ENCODE measurements at places on chromosomes 12 and 14.

DNA sequence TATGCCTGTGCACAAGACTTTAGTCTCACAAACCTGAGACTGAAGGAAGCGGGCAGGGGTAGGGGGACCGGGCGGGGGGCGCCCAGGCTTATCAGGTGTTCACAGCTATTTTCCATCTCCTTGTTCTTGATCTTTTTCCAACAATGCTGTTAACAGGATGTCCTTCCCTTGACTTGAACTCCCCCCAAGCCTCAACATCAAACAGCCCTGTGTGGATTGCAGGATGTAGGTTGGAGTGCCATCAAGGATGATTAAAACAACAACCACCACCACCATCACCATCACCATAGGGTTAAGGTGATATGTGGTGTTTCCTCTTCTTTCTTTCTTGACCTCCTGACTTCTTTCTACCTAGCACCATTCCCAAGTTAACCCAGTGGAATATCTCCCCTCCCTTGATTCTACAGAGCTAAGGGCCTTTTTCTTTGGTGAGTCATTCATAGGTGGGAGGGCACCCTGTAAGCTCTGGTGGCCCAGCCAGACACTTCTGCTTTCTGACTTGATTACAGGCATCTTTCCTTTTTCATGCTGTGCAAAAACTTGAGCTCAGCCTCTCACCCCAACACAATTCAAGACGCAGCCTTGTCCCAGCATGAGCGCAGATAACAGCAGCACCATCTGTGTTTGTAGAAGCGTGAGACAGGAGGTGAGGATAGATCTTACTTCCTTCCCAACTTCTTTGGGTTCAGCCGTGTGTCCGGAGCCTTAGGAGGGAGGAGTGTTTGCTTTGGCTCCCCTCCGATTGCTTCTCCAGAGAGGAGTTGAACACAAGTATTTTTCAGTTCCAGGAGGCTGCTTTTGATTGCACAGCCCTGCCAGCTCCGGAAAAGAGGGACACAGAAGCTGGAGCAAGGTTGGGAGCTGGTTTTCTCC lies 26.8 kb downstream of the FLVCR2 start:
- no peak for DNase-seq

GRCh38 chr12:19726122-19726521 lies 286.8 kb downstream of the AEBP2 start:
- no peak for DNase-seq

- no peak for DNase-seq
These were observed 7.1 kb upstream of the FOS start for GRCh38 chr14:75271514-75271913.

GRCh38 chr12:132445884-132446632 lies 43.9 kb upstream of the FBRSL1 start:
- peak; percentile 97 for DNase-seq

Measured in NCI-H345 (cell line).